ENCODE measurements at places on chromosomes 2 and 18.

DNA sequence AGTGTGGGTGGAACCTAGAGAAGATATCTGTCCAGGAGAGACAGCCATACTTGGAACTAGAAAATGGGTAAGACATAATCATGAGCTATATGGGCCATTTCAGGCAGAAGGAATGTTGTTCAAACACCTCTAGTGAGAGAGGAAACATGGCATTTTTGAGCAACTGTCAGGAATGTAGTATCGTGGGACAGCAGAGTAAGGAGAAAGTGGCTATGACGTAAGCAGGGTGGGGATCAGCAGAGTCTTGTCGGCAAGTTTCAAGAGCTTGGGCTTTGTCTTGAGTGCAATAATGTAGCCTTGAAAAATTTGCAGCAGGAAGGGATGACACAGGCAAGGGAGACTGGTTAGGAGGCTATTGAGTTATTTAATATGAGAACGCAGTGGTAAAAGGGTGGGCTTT, 20.4 kb downstream of the SERPINB7 start:
- DNase-seq, result no peak

DNA sequence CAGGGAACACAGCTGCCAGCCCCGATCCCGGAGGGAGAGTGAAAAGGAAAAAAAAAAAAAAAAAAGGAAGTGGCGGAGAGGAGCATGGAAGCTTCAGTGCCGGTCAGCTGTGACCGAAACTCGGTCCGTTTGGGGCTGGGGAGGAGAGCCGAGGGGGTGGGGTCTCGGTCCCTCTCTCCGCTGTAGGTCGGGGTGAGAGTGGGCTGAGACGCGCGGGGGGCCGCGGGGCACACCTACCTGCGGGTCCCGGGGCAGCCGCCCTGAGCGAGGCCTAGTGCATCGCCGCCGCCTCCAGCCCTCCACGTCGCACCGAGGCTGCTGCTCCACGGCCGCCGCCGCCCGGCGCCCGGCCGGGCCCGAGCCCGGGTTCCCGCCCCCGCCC, 536 bp downstream of the VPS54 start:
- DNase-seq, result no peak

GRCh38 chr2:21233194-21233593, 109.4 kb downstream of the TDRD15 start:
- no peak for DNase-seq

DNA sequence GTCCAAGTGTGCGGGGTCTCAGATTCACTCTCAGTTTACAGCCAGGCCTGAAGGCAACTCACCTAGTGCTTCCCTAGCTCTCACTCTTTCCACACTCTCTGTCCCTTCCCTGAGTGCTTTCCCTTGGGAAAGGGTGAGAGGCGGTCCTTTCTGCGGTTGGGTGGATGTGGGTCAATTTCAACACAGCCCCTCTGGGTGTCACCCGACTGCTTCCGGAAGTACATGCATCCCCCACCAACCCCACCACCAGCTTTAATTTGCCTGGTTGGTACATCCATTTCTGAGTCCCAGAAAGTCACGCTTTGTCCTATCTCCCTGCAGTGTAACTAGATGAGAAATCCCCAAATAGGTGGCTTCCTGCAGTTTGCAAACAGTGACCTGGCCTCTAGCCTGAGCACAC, 307.3 kb upstream of the MEIS1 start:
- no peak for DNase-seq

DNA sequence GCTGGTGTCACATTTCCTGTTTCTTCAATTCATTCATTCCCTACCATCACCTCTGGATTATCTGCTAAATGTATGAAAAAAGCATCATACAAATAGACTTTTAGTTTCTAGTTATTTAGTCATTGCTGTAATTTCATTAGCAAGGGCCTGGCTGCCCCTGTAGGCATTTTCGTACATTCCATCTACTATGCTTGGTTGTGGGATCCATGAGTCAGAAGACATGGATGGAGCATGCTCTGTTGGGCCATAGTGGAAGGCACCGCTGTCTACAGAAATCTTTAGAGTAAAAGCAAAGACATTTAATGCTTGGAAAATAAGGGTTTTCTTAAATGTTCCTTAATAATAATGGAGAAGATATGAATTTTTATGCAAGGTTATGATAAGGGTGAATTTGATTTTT, 324.8 kb upstream of the MEIS1 start:
- DNase-seq, result no peak

GRCh38 chr2:164841719-164842623, at the start of gene COBLL1:
Gene COBLL1 (minus strand): TSS chr2:164841823. CDS start chr2:164841196, 627 bp downstream.
- DNase-seq, result no peak

- no peak for DNase-seq
Measured at GRCh38 chr2:216308576-216308975, 63.7 kb downstream of the MARCHF4 start.

DNA sequence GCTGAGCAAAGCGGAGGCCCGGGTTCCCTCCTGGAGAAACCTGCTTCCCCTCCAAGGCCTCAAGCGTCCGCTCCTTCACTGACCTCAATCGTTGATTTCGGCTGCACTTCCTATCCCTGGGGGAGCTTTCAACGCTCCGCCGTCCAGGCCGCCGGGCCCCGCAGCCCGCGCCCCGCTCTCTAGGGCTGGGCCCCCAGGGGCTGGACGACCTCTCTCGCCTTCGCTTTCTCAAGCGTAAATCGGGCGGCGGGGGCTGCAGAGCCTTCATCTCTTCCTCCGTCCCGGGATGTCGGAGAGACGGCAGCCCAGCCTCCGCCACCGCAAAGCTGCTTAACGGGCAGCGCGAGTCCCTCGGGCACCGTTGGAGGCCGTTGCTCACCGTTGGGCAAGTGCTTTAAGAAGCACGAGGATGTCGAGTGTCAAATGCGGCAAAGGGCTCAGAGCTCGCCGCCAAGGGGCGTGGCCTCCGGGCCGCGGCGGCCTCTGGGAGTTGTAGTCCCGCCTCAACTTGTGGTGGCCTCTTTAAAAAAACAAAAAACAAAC, 8.5 kb downstream of the HES6 start:
- DNase-seq, result no peak

- no peak for DNase-seq
Measured at GRCh38 chr2:204583773-204584172, 38.5 kb downstream of the PARD3B start.

- no peak for DNase-seq
Measured at GRCh38 chr2:203164311-203164935, 74.4 kb upstream of the CYP20A1 start.

DNA sequence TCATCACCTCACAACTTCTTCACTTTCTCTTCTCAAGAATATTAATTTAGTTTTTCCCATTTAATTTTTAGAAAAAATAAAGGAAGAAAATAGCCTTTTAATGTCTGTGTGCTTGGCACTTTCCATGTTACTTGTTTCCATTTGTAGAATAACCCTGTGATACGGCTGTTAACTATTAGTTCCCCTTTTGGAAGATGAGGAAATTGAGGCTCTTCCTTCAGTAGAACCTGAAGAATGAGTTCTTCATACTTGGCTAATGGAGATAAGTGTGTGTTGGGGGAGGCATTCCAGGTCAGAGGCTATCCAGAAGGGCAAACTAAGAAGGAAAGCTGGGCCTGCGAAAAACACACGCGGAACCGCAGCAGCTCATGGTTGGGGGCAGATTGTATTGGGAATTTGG, 38.3 kb downstream of the ZNF532 start:
- DNase-seq, result no peak

DNA sequence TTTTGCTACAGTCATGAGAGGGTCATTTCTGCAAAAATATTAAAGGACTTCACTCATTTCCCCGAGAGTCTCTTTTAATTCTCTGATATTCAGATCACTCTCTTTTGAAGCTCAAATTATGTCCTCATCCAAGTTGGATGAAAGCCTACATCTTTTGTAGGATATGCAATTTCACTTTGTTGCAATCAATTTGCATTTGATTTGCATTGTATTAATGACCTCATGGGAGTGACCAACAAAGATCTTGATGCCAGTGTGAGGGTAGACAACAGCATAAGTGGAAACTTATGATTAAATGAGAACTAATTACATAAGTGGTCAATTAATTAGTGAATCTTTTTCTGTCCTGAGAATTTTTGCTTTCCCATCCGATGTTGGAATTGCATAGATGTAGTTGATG, 60.3 kb upstream of the UPP2 start:
- no peak for DNase-seq

GRCh38 chr2:193847991-193848390, 1653.3 kb upstream of the TMEFF2 start:
- no peak for DNase-seq

DNA sequence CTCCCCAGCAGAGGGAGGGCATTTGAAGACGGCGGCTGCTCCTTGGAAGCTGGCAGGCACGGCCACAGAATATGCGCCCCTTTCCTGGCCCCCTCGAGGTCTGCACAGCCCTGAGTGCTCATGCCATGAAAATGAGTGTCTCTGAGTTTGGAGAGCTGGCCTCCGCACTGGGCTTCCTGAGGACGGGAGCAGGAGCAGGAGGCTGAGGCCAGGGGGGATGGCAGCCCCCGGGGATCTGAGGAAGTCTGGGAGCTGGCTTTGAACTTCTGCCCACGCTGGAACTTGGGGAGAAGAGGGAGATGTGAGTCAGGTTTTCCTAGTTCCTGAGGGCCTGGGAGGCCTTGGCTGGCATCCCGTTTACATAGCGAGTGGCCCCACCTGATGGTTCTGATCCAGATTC, 47.0 kb downstream of the RRM2 start:
- no peak for DNase-seq

DNA sequence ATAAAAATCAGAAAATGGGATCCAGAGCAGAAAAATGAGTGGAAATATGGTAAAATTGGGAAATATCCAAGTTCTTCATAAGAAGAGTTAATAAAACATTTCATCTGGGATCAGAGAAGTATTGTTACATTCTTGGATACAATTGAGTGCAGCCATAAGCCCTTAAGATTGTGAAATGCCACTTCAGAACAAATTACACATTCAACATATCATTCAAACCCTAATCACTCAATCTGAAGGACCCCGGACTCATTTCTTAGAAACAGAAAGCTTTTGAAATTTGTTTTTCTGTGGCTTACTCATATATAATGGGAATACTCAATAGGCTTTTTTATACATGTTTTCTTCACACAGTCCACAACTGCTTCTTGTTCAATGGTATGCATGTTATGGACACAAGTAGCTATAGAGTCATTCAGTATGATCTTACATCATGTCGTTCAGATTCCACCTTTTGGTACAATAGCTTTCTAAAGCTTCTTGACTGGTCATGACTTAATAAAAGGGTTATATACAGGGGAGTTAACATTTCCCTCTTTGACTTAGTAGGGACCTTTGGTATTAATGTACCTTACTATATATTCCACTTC, 39.9 kb downstream of the SCN7A start:
- DNase-seq, result no peak

- DNase-seq, result no peak
Measured at GRCh38 chr2:105536175-105536574, 137.3 kb upstream of the FHL2 start.

DNA sequence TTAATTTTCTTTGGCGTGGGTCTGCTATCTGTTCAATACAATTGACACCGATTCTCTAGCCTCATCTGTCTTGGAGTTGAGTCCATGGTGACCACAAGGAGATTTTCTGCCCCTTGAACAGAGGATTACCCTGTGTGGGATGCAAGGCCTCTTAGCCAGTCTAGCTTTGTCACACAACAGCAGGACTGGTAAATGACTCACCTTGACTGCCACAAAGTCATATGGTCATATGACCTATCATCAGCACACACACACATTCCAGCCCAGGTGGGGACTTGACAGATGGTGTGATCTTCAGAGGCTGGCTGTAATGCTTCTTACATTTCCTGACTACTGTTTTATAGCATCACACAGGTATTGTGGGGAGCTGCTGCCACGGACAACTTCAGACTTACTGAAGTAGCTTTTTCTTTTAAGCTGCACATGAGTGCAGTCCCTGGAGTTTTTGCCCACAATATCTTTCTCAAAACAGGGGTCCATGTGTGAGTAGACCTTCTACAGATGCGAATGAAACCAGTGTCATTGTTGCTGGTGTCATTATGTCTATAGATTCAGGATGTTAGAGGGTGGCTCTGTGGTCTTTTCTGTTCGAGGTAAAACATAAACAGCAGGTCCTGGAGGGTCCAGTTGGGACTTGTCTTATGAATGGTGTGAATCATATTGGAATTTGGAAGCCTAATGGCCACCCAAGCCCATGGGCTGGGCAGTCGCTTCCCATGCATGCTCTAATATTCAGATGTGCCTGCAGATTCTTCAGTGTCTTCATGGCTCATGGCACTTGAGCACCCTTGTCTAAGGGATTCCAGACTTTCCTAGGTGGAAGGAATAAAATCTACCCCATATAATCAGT, 18.6 kb upstream of the ACOXL start:
- DNase-seq, result no peak

DNA sequence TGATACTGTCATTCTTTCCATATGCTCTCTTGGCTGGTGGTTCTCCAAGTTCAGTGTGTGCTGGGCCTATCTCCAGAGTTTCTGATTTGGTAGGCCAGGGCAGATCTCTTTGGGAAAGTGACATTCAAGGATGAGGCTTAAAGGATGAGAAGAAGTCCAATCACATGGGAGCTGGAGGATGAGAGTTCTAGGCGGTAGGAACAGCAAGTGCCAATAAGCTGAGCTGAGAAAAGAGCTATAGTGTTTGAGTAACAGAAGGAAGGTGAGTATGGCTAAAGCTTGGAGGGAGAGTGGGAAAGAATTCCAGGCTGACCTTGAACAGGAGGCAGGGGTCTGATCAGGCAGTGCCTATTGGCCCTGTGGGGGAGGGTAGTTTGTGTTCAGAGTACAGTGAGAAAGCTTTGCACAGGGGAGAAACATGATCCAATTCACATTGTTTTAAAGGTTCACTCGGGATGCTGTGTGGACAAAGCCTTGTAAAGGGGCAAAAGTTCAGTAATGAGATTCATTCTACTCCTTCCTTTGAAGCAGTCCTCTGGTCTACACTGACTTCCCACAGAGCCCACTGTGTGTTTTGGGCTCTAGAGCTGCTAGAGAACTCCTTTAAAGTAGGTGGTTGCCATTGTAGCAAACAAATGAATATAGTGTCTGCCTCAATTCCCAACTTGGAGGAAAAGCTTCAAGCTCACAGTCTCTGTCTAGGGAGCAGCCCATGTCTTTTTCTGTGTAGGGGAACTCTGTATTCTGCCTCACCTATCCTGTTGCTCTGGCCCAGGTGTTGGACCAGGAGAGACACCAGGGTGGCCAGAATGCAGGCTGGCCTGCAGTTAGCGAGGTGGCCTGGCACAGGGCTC, 81.8 kb downstream of the FASTKD2 start:
- DNase-seq, result no peak

DNA sequence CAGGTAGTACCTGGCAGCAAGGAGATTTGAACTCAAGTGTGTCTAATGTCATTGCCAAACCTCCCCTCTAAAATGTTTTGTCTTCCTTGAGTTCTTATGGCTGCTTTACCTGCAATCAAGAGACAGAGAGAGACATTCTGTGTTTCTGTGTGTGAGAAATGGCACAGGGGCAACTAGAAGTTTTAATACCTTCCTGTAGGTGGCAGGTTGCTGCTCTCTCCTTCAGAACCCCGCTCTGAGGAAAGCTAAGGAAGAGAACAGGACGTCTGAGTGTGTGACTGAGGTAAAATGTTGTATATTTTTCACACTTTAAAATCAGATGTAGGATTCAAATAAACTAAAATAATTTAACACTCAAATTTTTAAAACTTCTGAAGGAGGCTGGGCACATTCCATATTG, 19.2 kb downstream of the DTNA start:
- DNase-seq, result no peak

GRCh38 chr2:127671557-127672302, 3.6 kb downstream of the LIMS2 start:
- DNase-seq, result no peak
